Lower leg skin (tissue), 4 donors: ENCODE measurements at places on chromosomes 2 and 18.

DNA sequence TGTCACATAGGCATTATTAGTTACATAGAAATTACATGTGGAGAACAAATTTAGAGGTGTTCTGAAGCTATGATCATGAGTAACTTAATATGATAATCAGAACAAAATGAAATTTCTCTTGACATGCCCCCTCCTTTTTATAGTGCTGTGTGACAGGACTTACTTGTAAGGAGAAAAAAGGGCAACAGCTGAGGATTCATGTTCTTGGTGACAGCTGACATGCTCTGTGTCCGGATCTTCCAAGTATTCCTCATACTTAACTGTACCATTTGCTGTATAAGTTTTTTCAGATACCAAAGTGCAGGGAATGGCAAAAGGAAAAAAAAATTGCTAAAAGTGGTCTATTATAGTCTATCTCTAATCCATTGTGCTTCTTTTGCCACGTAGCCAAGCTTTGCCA lies 3.5 kb upstream of the MYL1 start:
- no peak for DNase-seq

DNA sequence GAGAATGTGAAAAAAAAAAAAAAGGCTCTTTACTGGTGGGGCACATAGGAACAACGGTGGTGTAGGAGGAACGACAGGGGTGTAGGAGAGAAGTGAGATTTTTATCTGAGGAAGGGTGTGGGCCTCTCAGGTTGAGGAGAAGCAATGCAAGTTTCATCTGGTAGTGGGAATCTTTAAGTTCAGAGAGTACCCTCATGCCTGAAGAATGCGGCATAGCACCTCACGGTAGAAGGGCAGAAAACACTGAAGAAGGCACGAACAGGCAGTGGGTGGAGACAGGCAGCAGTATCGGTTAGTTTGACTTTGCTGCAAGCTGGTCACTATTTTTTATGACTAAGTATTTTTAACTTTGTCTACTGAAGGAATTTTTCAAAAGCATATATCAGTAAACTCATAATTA lies 52.2 kb upstream of the TSPYL6 start:
- no peak for DNase-seq

DNA sequence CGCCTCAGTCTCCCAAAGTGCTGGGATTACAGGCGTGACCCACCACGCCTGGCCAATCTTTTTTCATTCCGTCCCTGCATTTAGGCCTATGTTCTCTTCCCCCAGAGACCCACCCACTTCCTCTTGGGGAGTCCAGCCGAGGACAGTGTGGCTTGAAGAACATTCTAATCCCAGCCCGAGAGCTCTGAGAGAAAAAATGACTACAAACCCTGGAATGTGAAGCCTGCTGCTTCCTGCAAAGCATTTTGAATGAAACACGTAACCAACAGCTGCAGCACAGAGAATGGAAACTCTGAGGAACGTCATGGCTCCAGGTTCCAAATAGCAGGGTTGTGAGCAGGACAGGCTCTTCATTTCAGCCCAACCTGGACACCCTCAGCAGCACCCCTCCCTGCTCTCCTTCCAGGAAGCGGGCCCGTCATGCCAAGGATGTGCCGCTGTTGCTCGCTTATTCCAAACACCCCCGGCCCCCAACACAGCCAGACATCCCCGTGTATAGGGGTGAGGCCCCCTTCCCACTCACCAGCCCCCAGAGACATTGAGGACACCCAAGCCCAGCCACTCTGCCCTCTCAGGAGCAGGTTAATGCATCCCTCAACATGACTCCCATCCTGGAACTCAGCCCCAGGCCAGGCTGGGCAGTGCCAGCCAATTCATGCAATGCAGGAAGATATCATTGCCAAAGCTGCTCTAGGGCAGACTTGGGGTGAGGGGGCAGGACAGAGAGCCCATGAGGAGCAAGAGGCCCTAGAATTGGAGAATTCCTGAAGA lies 139.8 kb downstream of the ZFP36L2 start:
- DNase-seq: peak; percentile 86

GRCh38 chr2:197055045-197055444 lies 128.5 kb upstream of the PGAP1 start:
- no peak for DNase-seq

DNA sequence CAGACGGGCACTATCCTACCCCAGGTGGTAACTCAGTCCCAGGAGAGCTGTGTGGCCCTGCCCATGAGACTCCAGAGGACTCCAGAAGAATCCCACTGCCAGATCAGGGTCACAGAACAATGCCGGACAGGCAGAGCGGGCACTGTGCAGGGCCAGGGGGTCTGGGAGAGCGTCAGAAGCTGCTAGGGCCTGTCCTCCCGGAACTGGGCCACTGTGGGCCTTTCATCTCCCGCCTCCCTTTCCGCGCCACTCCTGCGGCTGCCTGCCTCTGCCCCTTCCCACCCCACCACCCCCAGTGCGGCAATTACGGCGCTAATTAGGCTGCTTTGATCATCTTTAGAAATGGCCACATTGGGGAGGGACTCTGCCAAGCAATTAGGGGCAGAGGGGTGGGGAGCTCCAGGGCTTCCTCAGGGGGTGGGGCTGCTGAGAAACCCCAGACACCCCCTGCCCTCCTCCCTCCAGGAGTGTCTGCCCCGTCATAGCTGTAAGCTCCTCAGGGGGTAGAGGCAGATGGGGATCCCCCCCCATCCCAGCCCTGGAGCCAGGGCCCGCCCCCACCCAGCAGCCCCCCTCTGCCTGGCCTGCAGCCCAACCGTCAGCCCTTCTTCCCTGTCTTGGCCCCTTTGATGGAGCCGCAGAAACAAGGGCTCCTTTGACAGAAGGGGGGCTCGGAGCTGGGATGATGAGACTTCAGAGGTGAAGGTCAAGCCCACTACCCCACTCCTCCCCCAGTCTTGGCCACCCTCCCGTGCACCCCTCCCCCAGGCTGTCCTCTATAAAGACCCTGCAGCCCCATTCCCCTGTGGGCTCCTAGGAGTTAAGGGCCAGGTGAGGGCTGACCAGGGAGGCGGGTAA lies at the start of gene PRSS56:
Gene PRSS56 (plus strand): TSS at position 808 of the 858 bp plus-strand sequence. CDS start 211 bp downstream, outside the sequence.
- DNase-seq: no peak

DNA sequence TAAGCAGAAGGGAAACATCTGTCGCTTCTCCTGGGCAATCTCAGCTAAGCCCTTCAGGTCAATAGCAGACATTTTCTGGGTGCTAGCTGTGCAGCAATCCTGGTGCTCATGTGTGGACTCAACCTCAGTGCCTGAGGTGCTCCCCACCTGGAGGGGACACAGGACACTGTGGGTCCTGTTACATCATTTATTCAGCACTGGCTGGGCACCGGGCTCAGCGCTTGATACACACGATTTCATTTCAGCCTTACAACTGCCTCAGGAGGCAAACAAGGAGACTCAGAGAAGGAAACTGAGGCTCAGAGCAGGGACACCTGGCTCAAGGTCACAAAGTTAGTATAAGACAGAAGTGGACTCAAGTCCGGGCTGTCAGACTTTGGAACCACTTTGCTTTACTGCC lies 46.7 kb downstream of the MARCO start:
- peak; percentile 71 for DNase-seq

DNA sequence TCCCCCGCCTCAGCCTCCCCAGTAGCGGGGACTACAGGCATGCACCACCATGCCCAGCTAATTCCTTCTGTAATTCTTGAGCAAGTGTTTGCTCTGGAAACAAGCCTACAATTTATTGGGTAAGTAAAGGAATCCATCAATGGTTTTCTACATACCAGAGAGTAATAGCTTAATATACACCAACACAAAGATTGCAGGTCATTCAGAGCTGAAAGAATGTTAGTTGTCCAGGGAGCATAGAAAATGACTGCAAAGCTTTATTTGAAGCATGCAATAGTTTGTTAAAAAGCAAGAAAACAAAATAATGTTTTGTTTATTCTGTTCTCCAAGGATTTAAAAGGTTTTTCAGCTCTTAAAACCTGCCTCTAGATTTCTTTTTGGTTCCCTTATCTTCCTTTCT lies 5.6 kb downstream of the IDH1 start:
- DNase-seq: no peak

- DNase-seq: peak; percentile 88
Measured at GRCh38 chr18:7370802-7371201, 139.9 kb downstream of the LRRC30 start.
